T-helper 9 cell (primary cell): ENCODE measurements at places on chromosomes 3 and 15.

DNA sequence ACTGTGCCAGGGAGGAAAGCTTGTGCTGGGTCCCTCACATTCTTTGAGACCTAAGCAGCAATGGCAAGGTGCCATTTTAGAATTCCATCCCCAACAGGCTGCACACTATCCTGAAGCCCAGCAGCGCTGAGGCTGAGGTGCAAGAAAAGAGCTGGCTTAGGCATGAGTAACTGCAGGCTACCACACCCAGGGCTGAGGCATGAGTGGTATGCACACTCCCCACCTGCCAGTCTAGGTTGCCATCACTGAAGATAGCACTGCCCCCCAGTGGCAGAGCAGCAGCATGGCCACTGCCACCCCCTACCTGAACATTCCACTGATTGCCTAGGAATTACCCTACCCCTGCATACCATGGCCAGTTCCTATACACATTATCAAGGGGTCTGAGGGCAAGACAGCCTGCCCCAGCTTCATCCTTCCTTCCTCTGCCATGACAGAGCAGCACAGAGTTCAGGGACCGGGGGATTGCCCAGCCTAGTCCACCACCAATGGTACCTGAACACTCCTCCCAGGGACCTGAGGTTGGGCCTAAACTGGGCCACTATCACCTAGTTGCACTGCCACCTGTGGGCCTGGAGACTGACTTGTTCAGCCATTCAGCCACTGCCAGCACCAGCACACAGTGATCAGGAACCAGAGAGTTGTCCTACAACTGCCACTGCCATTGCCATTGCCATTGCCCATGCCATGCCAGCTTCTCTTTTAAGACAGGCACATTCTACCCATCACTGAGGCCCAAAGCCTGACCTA, 129.8 kb downstream of the SATB1 start:
- no peak for DNase-seq

- no peak for DNase-seq
These were observed 405 bp upstream of the SPG21 start for GRCh38 chr15:64990168-64990470.

GRCh38 chr15:75532413-75533250, 46.5 kb downstream of the PTPN9 start:
- DNase-seq, result no peak

DNA sequence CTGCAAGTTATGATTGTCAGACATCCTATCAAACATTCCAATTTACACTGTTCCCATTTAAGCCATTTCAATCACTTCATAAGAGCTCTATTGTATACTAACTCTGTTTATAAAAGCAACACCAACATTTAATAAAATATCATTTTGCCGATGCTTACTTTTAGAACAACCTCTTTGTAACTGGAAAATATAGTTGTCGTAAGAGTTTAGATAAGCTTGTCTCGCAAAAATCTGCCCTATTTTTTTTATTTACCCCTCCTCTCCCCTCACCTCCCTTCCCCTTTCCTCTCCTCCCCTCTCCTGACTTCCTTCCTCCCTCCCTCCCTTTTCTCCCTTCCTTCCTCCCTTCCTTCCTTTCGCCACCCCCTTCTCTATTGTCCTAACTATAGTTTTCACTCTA, 105.7 kb upstream of the PEX5L start:
- no peak for DNase-seq

DNA sequence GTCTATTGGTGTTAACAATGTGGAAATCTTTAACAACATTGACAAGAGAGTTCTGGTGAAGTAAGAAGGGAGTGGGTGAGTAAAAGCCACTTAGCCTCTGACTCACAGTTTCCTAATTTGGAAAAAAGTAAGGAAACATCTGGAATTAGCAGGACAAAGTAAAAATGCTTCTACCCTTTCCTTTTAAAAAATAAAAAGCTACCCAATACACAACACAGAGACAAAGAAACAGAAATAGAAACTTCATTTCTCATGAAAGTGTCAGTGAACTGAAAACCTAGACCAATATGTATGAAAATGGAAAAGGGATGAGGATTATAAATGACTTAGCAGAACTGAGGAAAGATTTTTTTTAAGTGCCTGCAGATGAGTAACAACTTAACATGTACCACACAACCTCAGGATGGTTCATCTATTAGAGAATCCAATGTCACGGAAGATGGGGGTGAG, 65.4 kb downstream of the SSR3 start:
- no peak for DNase-seq

GRCh38 chr3:116000311-116000710, 377.0 kb downstream of the GAP43 start:
- DNase-seq, result no peak

DNA sequence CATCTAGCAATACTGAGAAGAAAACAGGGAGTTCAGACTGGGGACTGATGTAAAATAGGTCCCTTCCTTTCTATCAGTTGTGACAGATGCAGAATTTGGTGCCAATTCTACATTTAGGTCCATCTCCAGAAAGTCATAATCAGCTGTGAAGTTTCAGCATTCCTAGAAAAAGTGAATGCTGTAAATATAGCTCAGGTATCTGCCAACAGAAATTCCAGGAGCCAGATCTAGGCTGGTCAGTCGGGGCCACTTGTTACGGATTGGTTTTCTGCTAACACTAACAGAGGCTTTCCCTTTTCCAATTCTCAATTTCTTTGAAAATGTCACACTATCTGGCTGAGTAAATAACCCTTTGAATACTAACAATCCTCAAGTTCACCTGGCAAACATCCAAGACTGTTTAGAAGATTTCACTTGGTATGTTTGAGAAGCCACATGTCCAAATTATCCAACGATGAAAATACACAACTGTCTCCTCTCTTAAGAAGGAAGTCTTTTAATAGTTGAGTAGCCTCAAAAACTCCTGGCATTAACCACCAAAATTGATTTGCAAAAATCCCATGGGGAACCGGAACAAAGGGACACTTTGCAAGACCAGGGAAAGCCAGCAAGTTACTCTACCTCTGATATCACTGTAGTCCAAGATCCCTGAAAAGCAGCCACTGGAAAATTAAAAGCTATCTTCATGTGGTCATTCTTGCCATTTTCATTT, 222.3 kb downstream of the ZMAT3 start:
- no peak for DNase-seq

- DNase-seq, result no peak
These were observed 2.4 kb downstream of the HYKK start for GRCh38 chr15:78509726-78510312.

DNA sequence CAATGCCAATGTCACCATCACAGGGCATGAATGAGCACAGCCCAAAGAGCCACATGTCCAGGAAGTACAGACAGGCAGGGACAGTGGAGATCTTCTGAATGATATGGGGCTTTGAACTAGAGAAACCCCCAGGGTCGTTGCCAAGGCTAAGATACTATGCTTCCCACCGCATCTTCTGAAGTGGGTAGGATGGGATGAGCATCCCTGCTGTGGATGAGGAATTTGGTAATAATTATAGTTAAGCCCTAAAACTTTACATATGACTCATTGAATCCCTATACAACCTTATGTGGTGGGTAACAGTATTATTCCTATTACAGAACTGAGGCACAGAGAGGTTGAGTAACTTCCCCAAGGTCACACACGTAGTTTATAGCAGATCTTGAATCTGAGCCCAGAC, 44.2 kb downstream of the WNT5A start:
- no peak for DNase-seq

DNA sequence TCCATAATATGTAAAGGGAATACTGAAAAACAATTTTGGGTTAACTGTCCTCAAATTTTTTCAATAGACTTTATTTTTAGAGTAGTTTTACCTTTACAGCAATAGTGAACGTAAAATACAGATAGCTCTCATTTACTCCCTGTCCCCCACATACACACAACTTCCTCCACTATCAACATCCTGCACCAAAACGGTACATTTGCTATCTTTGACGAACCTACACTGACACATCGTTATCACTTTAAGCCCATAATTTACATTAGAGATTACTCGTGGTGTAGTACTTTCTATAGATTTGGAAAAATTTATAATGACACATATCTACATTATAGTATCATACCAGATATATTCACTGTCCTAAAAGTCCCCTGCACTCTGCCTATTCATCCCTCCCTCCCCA, 16.9 kb upstream of the P2RY1 start:
- DNase-seq, result no peak

GRCh38 chr15:60667925-60668324, 189.0 kb upstream of the ICE2 start:
- DNase-seq, result no peak

DNA sequence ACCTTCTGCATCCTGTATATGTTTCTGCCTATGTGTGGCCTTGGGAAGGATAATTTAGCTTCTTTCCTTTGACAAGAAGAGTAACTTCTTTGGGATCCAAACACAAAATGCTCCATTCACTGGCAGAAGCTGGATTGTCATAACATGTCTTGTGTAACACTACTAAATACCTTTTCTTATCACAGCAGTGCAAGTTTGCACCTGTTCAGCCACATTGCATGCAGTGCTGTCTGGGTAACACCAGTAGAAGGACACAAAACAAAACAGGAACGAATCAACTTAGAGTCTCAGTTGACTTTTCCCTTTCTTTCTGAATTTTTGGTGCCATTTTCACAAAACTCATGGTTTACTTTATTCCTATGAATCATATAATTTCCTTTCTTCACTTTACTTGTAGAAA, 43.6 kb upstream of the TNIK start:
- no peak for DNase-seq

DNA sequence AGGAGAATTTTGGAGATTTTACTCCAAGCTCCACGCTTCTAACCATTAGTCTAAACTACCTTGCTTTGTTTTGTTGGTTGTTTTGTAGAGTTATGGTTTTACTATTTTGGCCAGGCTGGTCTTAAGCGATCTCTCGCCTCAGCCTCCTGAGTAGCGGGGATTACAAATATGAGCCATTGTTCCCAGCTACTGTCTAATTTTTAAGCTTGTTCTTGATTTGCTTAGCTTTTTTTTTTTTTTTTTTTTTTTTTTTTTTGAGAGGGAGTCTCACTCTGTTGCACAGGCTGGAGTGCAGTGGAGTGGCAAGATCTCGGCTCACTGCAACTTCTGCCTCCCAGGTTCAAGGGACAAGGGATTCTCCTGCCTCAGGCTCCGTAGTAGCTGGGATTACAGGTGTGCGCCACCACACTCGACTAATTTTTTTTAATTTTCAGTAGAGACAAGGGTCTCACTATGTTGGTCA, 28.5 kb downstream of the EFCAB12 start:
- DNase-seq, result no peak

DNA sequence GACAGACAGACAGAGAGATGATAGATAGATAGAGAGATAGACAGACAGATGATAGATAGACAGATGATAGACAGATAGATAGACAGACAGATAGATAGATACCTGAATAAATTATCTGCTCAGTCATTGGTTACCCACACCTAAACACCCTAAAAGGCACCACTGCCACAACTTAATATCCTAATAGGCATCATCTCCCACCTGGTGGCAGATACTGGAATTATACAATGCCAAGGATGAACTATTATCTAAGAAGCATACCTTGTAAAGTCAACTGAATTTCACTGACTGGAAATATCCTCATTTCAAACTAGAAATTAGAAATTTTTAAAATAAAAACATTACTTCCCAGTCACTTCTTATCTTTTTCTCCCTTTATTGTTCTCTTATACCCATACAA, 19.4 kb upstream of the ATP8B4 start:
- DNase-seq, result no peak

DNA sequence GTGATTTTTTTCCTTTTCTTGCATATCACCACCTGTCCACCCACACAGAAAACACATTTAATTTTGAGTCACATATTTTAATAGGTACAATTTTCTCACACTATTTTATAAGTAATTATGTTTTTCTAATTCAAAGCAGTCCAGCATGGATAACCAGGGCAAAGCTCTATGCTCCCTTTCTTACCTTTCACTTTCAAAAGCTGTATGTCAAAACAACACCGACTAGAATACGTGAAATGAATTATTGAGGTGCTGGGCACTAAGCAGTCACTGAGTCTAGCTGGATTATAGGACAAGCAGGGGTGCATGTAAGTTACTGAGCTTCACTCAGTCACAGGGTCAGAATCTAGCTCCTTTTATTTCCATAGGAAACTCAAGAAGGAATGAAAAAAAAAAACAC, 60.6 kb downstream of the LSAMP start:
- DNase-seq, result no peak

DNA sequence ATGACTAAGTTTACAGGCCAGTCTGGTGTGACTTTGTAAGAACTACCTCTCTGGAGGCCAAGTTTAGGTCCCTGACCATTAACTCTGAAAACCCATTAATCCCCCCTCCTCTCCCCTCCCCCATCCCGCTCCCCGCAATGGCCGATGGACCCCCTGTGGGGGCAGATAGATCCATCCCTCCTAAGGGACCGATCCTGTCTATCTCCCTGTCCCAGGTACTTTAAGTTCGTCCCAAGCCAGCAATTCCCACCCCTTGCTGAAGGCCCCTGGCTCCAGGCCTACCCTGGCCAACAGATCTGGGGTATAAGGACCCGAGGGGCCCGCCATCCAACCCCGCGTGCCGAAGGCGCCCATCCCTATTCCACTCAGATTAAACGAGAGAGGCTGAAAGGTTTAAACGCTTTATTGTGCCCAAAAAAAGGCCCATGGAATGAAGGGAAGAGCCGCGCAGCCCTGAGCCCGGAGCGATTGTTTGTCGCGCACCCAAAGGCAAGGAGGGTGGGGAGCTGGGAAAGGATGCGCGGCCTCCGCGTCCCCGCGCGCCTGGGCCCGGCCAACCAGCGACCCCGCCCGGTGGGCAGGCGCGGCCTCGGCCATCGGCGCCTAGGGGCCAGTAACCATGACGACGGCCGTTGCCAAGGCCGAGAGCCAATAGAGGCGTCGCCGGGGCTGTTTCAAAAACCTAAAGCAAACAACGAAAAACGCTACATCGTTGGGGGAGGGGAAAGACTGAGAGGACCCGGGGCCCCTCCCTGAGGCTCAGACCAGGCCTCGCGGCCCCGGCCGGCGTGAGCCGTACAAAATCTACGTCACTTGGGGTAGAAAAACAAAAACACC, 35.9 kb downstream of the HMCES start:
- DNase-seq, result no peak

DNA sequence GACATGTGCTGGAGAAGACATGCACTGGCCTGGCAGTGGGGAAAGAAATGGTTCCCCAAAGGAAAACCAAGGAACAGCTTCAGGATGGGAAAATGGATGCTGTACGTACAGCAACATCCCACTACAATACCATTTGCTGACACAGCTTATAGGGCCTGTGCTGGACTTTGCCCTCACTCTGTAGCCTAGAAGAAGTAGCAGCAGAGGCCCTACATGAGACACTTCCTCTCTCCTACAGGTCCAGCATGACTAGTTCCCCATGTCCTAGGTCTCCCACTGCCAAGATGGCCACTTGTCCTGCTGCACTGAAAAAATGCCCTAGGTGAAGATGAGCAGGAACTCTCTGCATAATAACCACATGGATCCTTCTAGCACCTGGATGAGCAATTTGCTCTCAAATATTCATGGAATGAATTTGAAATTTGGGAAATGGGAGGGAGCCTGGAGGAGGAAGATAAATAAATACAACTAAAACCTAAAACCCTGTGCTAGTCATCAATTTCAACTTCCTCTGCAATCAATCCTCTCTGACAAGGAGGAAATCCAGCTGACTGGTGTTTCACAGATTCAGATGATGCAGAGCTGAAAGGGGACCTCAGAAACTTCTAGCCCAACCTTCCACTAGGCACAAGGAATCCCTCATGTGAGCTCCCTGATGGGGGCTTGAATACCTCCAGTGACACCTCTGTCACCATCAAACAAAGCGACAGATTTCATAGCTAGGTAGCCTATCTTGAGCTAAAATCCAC, 514.3 kb upstream of the PPP2R3A start:
- no peak for DNase-seq

- DNase-seq, result peak; percentile 17
These were observed 78.1 kb upstream of the LMOD3 start for GRCh38 chr3:69200384-69201068.
